Stimulated activated CD4-positive, alpha-beta T cell treated with anti-CD3 and anti-CD28 coated beads, Interleukin-1b, Interleukin-23, amount 100 ng/mL, for 1 hour (primary cell): ENCODE measurements at places on chromosomes 6 and 20.

DNA sequence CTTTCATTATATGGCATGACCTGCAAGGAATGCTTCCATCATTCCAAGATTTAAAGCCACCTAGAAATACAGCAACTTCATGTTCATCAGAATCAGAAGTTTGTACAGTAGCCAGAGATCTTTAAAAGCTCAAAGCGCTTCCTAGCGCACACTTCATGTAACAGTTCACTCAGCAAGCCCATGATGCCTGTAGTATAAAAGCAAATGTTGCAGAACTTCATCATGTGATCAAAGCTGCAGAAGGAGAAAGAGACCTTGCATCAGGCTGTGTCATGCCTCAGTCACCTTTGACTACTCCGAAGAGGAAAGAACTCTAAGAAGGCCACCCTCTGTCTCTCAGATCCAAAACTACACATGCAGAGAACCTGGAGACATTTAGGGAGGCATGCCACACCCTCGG is 78.5 kb downstream of the AGPAT4 start:
- DNase-seq = no peak

DNA sequence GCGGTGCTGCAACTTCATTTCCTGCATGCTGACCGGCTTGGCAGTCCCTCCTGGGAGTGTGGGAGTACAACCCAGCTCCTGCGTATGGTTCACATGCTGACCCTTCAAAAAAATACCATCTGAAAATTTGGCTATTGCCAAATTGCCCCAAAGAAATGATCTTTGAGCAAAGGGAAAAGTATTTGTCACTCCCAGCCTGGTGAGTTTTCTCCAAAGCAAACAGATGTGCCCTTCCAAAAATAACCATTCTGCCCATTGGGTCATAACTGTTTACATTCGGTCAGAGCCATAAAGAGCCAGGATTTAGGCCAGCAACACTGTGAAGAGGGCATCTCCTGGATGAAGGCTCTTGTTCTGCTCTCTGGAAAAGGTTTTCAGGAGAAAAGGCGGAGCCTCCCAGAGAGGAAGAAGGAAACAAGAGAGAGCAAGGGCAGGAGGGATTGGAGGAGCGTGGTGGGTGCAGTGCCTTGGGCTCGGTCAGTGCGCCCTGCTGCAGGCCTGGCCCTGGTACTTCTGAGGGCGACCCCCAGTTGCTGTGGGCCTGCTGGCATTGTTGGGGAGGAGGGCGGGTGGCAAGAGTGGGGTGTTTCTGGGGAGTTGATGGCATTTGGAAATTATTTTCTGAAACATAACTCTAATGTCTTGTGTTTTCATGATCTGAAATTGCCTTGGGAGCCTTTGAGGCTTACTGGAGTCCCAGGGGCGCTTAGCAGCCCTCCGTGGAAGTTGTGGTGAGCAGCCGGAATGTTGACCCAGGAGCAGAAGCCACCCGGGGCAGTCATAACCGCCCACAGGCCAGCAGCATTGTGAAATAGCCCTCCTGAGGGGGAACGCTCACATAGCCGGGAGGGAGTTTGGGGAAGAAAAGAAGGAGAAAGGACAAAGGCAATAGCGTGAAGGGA is 248.4 kb downstream of the MYLK4 start:
- no peak for DNase-seq

DNA sequence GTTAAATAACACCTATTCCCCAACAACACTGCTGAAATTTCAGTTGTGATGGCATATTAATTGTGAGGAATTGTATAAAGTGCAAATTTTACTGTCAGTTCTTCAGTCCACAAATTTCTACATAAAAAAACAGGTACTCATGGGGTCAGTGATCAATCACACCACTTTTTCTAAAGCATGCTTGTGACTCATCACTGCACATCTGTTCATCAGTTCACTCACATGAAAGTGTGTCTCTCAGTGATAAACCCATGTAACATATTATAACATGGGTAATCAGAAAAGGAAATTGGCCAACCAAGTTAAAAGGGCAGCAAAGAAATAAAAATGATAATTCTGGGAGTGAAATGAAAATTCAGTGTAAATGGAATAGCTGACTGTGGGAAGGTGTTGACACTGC is 234.7 kb upstream of the FKBP1C start:
- no peak for DNase-seq

- DNase-seq = no peak
These were observed 12.0 kb upstream of the PTPN1 start for GRCh38 chr20:50498071-50498776.

DNA sequence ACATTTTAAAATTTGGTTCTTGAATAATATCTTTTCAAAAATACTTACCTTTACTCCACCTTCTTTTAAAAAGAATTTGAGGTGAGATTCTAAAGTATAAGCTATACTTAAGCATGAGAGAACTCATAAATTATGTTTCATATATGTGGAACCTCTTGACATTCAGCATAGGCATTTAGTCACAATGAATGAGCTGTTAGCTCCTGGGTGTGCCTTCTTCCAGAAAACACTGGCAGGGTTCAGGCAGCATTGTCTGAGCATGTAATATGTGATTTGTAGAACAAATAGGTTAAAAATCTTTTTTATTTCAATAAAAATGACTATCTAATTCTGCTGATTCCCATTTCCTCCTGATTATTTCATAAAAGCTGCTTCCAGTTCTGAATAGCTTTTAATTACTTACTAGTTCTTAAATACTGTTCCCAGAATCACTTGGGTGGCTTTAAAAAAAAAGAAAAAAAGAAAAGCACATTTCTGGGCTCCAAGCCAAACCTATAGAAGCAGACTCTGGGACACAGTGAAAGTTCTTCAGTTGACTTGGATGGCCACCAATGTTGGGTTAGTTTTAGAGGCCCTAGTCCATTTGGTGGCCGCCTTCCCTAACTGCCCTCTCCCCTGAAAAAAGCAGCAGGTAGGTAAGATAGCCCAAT is 20.2 kb downstream of the RNF8 start:
- DNase-seq = no peak

DNA sequence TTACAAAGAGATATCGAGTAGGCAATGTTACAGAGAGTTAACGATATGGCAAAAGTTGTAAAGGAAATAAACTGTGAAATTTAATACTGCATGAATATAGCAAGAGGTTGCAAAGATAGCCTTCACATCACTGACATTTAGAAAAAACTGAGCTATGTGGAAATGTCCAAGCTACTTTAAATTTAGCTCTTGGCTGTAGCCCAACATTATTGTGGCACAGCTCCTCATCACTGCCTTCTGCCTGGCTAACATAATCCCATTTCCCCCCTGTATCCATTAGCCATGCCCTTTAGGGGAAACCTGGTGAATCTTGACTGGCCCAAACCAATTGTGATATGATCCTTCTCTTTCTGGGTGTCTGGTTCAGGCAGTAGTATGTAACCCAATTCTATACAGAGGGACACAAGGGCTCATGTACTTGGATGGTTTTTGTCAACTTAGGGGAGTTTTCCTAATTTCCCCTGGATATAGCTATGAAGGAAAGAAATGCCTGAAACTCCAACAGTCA is 115.4 kb downstream of the PFDN4 start:
- DNase-seq = no peak

- no peak for DNase-seq
These were observed 34.1 kb upstream of the SLC35D3 start for GRCh38 chr6:136887953-136888352.

- no peak for DNase-seq
These were observed 31.8 kb downstream of the PSMB9 start for GRCh38 chr6:32885698-32886286.

GRCh38 chr6:1669996-1670395 is 60.3 kb downstream of the FOXC1 start:
- DNase-seq = no peak

GRCh38 chr6:4472222-4472621 is 304.0 kb upstream of the CDYL start:
- DNase-seq = no peak

GRCh38 chr6:167688123-167688522 is 138.6 kb upstream of the AFDN start:
- DNase-seq = no peak

GRCh38 chr6:79813854-79814709 is 133.3 kb downstream of the ELOVL4 start:
- peak; percentile 7 for DNase-seq

DNA sequence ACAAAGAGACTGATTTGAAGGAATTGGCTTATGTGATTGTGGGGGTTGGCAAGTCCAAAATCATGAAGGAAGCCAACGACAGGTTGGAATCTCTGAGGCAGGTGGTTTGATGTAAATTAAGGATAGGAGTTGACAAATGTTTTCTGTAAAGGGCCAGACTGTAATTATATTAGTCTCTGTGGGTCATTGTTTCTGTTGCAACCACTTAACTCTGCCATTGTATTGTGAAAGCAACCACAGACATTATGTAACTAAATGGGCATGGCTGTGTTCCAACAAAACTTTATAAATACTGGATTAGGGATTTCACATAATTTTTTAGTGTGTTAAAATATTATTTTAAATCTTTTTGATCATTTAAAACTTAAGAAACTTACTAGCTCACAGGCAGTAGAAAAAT is 199.2 kb upstream of the MYLIP start:
- DNase-seq = no peak

GRCh38 chr6:3643921-3644738 is 107.4 kb downstream of the PXDC1 start:
- no peak for DNase-seq

- no peak for DNase-seq
These were observed 10.3 kb downstream of the PREX1 start for GRCh38 chr20:48817367-48818030.

DNA sequence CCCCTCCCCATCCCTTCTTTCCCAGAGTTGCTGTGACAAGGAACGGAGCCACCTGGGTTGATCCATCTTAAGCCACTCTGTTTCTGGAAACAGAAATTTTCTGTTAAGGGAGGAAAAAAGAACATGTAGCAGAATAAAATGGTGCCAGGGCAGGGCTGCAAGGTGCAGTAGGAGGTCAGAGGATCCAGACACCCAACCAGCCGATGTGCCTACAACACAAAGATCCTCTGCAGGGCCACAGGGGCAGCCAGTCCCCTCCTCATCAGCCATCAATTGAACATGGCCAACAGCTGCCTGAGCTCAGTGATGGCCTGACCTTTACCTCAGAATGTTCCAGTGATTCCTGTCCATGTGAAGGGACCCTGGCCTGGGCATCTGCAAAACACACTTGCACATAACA is 11.9 kb downstream of the MDFI start:
- DNase-seq = no peak

- DNase-seq = no peak
These were observed 108.4 kb downstream of the GMPR start for GRCh38 chr6:16346831-16347230.
